ENCODE measurements at places on chromosomes 3 and 15.

- DNase-seq: no peak
Observed at GRCh38 chr3:108152274-108152673, 61.4 kb upstream of the CD47 start.

DNA sequence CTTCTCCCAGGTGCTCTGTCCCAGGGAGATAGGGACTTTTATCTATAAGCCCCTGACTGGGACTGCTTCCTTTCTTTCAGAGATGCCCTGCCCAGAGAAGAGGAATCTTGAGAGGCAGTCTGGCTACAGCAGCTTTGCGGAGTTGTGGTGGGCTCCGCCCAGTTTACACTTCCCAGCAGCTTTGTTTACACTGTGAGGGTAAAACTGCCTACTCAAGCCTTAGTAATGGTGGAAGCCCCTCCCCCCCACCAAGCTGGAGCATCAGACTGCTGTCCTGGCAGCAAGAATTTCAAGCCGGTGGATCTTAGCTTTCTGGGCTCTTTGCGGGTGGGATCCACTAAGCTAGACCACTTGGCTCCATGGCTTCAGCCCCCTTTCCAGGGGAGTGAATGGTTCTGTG, 253.8 kb upstream of the ARL6 start:
- DNase-seq: no peak

DNA sequence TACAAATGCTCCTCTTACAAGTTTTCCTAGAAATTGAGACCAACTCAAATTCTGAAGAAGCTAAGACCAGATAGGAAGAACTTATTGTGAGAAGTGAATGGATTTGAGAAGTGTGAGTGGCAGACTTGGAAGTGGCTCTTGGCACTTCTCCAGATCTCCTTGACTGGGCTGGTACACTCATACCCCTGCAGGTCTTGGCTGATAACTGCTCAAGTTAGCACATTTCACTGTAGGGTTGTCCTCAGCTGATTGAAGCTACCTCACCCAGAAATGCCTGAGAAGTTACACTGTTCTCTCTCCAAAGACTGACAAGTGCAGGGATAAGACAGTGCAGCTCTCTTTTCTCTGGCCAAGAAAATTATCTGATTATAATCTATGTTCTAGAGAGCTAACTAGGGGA, 16.5 kb upstream of the CLDN1 start:
- DNase-seq: no peak

DNA sequence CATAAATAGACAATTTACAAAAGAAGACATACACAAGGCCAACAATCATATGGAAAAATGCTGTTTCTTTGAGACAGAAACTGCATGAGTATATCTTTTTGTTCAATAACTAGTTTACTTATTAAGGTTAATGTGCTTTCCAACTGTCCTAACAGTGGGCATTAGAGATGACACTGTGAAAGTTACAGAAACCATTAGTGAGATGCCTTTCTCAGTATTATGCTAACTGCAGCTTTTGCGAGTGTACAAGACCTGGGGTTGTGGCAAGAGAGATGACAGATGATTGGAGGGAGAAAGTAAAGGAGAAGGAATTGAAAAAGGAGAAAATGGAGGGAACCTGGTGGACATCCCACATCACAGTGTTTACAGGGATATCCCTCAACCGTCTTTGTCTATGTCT, 640.5 kb downstream of the ZPLD1 start:
- DNase-seq: no peak

All from fibroblast of villous mesenchyme (primary cell).